HepG2 (cell line): ENCODE measurements at places on chromosomes 6 and 20. TPM values are rescaled to one million over a fixed set of nuclear protein-coding genes. Genes with fewer than 3 reads are reported as not detected.

NMBR gene
- polyA plus RNA-seq, result not detected in 2 replicates

PCK1 gene
- 6.5 and 19.5 TPM in 2 replicates for polyA plus RNA-seq

PGC gene
- 397 and 426 TPM in 2 replicates for polyA plus RNA-seq

MUCL3 gene
- polyA plus RNA-seq, result not detected in 2 replicates

IER3 gene
- 131 and 151 TPM in 2 replicates for polyA plus RNA-seq

LPA gene
- 0.04 TPM in 1 of 2 replicates, not detected in the other for polyA plus RNA-seq

DLK2 gene
- polyA plus RNA-seq, result 3.8 and 5.9 TPM in 2 replicates
